ENCODE measurements at places on chromosomes 12 and 14. TPM values are rescaled to one million over a fixed set of nuclear protein-coding genes. Genes with fewer than 3 reads are reported as not detected.

The CD69 gene
- total RNA-seq, result 0.32 TPM

The PLA2G1B gene
- total RNA-seq, result not detected

The CACNA1C gene
- total RNA-seq, result 171 TPM

The ALX1 gene
- not detected for total RNA-seq

The ENDOU gene
- total RNA-seq, result not detected

Data from Right ventricle myocardium inferior (tissue), 1 donor.